ENCODE measurements at places on chromosomes 1 and 21.

- DNase-seq: no peak
Observed at GRCh38 chr1:9229549-9229948, 5.0 kb upstream of the H6PD start.

GRCh38 chr1:32142446-32143301 lies 34.8 kb downstream of the KPNA6 start:
- DNase-seq: no peak

GRCh38 chr1:244089561-244089960 lies 38.5 kb downstream of the ZBTB18 start:
- DNase-seq: no peak

DNA sequence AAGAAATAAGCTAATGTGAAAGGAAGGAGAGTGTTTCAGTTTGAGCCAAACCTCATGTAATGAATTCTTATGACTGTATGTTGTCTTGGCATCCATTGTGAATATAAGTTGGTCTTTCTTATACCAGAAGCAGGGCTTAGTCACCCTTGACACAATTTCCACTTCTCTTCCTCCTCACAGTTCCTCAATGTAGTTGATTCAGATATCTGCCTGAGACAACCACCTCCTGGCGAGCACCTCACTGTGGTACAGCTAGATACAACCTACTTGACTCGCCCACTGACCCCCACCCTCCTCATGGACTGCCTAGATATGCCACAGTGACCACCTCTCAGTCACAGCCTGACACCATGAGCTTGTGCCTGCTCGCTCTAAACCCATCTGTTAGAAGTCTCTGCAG lies 45.6 kb downstream of the KYAT3 start:
- DNase-seq: no peak

DNA sequence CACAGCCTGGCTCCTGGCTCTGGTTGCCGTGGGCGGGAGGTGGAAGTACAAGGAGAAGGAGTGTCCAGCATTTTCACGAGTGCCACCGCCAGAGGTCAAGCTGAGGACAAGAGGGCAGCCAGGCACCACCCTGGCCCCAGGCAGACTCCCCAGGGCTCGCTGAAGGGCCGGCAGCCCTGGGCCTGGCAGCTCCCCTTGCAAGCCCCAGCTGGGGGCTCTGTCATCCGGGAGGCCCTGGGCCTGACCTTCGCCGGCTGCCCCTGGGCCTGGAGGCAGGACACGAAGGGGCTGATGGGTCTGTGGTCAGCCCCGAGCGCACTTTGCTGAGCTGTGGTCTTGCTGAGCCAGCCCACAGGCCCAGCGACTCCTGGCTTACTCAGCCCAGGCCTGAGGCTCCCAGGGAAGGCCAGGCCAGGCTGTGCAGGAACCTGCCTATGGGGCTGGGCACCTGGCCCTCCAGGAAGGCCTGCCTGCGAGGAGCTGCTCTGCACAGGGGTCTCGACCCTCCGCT lies 74.8 kb downstream of the MORN1 start:
- no peak for DNase-seq

GRCh38 chr1:167789501-167789900 lies 67.7 kb downstream of the MPZL1 start:
- no peak for DNase-seq

- DNase-seq: no peak
Observed at GRCh38 chr1:156866249-156866909, 5.7 kb downstream of the NTRK1 start.

- DNase-seq: no peak
Observed at GRCh38 chr21:46110499-46111192, 12.7 kb downstream of the COL6A2 start.

GRCh38 chr1:62336995-62337705 lies 17.9 kb upstream of the KANK4 start:
- DNase-seq: no peak

DNA sequence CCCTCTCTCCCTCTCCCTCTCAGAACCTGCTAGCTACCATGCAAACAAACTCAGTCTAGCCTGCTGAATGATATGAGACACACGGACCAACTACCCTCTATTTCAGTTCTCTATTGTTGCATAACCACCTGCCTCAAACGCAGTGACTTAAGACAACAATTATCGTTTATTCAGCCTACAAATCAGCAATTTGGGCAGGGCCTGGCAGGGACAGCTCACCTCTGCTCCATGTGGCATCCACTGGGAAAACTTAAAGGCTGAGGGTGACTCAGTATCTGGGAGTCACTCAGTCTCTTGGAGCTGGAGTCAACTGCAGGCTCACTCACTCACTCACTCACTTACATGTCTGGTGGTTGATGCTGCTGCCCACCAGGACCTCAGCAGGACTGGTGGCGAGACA lies 121.3 kb downstream of the SEC16B start:
- no peak for DNase-seq

- DNase-seq: no peak
Observed at GRCh38 chr1:91672601-91673161, 172.0 kb downstream of the CDC7 start.

DNA sequence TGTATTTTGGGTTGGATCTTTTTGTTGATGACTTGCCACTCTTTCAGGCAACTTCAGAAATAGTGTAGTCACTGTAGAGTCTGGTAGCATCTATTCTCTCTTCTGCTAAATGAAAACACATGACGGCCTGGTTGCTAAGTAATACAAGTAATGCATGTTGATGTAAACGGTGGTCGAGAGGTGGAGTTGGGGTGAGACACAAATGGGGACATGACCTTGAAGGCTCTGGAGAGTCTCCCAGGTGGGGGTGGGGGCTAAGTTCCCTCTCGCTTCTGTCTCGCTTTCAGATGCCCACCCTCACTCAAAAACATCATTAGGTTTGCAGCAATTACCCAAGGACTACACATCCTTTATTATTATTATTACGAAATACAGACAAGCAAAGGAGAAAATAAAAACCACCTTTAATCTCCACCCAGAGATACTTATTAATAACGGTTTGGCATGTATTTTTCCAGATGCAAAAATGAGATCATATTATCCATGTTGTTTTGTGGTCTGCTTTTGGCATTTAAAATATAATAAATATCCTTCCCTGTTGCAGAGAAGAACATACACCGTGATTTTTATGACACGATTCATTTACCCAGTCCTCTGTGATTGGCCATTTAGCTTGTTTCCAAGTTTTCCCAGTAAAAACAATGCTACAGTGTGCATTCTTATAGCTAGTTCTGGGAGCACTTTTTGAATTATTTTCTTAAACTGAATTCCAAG lies 138.1 kb downstream of the MIS18A start:
- DNase-seq: no peak

DNA sequence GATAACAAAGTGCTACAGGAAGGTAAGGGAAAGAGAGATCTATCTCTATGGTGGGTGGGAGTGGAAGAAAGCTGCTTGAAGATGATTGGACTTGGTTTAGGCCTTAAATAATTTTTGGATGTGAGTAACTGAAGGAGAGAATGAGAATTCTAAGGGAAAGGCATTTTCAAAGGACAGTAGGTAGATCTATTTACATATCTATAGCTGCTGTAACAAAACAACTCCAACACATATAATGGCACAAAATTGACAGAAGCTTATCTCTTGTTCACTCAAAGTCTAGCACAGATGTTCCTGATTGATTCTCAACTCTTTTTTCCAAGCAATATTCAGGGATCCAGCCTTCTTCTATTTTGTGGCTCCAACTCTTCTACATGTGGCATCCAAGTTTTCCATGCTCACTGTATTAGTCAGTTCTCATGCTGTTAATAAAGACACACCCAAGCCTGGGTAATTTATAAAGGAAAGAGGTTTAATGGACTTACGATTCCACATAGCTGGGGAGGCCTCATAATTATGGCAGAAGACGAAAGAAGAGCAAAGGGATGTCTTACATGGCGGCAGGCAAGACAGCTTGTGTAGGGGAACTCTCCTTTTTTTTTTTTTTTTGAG lies 3.1 kb upstream of the DDAH1 start:
- no peak for DNase-seq

- DNase-seq: no peak
Observed at GRCh38 chr1:94020764-94021579, 100.0 kb downstream of the ABCA4 start.

- no peak for DNase-seq
Observed at GRCh38 chr1:24126018-24126671, 14.2 kb upstream of the MYOM3 start.

- DNase-seq: no peak
Observed at GRCh38 chr1:7768583-7768982, 2.5 kb upstream of the VAMP3 start.

Measured in stimulated activated CD4-positive, alpha-beta T cell treated with anti-CD3 and anti-CD28 coated beads, Interleukin-15, amount 100 ng/mL, for 1 hour (primary cell).